Bone marrow (tissue), 2 donors: ENCODE measurements at places on chromosomes 4 and X.

- no peak for DNase-seq
Measured at GRCh38 chr4:138494931-138495330, 252.8 kb upstream of the SLC7A11 start.

GRCh38 chr4:149466446-149466845 lies 349.2 kb downstream of the IQCM start:
- DNase-seq: no peak

DNA sequence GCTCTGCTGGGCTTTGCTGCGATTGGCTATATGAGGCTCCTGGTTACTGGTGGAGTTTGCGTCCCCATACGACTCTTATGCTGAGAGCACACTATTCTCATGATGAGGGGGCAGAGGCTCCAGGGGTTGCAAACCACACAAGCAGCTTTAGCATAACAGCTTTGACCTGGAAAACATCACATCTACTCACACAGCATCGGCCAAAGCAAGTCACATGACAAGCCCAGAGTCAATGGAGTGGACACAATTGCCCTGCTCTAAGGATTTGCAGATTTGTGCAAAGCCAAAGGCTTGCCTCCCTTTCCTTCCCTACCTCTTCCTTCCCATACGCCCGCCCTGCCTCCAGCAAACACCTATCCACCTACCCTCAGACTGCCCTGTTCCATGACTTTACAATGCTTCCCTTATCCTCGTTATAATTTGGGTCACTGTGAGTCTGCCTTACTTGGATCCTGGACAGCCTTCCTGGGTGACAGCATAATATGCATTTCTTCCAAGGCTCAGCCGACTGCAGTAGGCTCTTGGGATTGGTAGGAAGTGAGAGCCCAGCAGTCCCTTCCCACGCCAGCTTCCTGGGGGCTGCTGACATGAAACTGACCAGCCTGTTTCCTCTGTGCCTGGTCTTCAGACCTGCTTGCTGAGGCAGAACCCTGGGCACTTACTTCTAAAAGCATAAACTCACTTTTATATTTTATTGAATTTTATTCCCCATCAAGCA lies 208.2 kb upstream of the PSAPL1 start:
- DNase-seq: no peak

DNA sequence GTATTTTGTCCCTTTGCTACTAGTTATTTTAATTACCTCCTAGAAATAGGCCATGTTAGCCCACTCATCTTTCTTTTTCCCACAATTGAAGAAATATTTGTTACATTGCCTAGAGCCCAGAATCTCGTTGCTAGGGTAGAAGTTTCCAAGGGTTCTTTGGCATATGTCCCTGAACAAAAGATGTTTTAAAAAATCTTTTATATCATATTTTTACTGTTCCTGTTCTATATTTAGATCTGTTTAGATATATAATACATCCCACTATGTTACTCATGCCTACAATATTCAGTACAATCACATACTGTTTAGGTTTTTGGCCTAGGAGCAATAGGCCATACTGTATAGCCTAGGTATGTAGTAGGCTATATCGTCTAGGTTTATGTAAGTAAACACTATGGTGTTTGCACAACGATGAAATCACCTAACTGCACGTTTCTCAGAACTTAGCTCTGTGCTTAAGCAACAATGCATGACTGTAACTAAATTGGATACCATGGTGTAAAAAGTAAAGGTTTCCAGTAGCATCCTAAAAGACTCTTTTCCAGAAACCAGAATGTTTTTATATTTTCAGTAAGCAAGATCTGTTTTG lies 236.0 kb upstream of the SLIT2 start:
- no peak for DNase-seq

GRCh38 chrX:108165383-108166111 lies 74.0 kb downstream of the ATG4A start:
- no peak for DNase-seq

- no peak for DNase-seq
Measured at GRCh38 chrX:107440187-107440586, 9.3 kb upstream of the FRMPD3 start.

- DNase-seq: no peak
Measured at GRCh38 chrX:10327651-10328050, 170.9 kb downstream of the CLCN4 start.

DNA sequence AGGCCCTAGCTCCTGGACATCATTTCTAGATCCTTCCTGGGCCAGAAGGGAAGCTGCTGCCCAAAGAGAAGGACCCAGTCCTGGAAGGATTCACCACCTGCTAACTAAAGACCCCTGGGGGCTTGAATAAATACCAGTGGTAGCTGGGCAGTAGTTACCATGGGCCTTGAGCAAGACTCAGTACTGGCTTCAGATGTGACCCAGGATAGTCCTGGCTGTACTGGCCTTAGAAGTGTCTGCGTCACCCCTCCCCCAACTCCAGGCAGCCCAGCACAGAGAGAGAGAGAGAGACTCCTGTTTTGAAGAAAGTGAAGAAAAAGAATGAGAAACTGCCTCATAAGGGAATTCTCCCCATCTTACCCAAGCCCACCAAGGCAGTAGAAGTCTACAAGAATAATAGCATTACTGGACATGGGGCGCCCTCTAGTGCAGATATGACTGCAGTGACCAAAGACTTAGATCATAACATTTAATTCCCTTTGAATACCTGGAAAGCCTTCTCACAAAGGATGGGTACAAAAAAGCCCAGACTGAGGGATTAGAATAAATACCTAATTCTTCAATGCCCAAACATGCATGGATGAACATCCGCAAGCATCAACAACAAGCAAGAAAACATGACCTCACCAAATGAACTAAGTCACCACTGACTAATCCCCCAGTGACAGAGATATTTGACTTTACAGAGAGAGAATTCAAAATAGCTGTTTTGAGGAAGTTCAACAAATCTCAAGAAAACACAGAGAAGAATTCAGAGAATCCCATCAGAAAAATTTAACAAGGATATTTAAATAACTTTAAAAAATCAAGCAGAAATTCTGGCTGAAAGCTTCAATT lies 171.8 kb downstream of the HNRNPD start:
- no peak for DNase-seq

- DNase-seq: no peak
Measured at GRCh38 chrX:139931646-139932072, 1.2 kb downstream of the ATP11C start.

- no peak for DNase-seq
Measured at GRCh38 chr4:30717208-30718020, 2.8 kb upstream of the PCDH7 start.

DNA sequence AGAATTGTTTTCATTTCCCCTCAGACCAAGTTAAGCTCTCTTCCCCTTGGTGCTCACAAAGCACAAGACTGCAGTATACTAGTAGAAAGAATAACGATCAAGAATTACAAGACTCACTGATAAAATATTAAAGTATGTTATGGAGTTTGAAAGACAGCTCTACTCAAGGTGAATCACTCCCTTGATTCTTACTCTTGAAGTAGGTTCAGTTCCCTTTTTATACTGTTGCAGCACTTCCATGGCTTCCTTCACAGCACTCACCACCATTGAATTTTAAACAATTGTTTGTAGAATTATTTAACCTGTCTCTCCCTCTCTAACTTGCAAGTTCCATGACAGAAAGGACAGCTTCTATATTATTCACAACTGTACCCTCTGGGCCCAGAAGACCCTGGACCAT lies 42.2 kb downstream of the CASK start:
- DNase-seq: peak; percentile 18

DNA sequence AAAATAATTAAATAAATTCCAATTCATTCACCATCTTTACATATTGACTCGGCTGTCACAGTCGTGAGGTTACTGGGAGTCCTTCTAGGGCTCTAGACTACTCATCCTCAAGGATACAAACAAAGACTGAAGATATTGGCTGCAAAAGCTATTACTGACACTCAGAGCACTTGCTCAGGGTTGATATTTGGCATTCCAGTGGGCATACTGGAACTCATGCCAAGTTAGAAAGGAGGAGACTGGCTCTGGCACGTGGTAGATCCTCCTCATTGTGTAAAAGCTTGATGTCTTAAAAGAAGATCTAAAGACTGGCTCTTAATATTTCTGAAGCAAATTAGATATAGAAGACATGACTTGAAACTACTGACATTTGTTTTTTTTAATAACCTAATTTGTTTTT lies 172.7 kb downstream of the GPM6A start:
- DNase-seq: no peak

DNA sequence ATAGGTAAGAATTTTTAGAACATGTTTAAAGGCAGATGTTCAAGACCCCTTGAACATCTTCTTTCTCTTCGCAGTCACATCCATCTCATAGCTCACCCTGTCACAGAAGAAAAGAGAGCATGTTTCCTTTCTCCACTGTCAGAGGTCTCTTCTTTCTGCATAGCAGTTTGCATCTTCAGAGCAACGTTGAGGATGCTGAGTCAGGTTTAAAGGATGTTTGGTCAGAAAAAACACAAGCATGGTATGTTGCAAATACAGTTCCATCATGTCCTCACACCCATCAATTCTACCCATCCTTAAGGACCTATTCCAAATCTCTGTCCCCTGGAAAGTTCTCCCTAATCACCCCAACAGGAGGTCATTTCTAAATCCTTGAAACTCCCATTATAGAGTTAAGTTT lies 84.8 kb downstream of the STOX2 start:
- DNase-seq: no peak

DNA sequence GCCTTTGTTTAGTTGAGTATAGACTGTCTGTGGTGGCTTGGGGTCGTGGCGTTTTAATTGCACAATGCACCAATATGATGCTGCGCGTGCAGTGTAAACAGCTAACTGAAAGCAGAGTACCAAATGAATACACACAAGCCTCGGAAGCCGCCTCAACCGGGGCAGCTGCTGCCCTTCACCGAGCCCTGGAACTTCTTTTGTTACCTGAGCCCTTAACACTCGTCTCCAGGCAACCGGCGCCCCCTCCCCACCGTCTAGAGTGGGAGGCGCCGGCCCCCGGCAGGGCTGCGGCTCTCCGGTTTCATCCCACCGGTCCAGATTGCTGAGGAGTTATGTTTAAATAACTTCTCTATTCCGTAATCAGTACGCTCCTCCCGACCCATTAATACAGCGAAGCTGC lies 173.2 kb upstream of the TBL1X start:
- DNase-seq: no peak

GRCh38 chr4:24497221-24497620 lies 87.1 kb downstream of the DHX15 start:
- DNase-seq: no peak

DNA sequence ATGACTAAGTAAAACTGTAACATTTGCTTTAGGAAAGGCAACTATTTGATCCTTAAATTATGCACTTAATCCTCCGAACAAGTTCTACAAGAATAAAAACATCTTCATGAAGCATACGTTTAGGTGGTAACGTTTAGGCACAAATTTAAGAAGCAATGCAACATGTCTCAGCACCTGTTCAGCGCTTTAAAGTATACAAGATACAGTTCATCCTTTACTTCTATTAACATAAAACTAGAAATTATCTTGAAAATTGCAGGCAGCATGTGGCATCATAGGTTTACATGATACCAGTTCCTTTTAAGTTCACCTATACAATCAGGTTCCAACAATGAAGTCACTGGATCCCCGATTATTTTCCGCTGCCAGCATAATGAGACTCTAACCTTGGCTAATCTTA lies 1.5 kb downstream of the PLA2G12A start:
- DNase-seq: no peak

GRCh38 chrX:47649781-47650163 lies 591 bp downstream of the ELK1 start:
- DNase-seq: no peak

DNA sequence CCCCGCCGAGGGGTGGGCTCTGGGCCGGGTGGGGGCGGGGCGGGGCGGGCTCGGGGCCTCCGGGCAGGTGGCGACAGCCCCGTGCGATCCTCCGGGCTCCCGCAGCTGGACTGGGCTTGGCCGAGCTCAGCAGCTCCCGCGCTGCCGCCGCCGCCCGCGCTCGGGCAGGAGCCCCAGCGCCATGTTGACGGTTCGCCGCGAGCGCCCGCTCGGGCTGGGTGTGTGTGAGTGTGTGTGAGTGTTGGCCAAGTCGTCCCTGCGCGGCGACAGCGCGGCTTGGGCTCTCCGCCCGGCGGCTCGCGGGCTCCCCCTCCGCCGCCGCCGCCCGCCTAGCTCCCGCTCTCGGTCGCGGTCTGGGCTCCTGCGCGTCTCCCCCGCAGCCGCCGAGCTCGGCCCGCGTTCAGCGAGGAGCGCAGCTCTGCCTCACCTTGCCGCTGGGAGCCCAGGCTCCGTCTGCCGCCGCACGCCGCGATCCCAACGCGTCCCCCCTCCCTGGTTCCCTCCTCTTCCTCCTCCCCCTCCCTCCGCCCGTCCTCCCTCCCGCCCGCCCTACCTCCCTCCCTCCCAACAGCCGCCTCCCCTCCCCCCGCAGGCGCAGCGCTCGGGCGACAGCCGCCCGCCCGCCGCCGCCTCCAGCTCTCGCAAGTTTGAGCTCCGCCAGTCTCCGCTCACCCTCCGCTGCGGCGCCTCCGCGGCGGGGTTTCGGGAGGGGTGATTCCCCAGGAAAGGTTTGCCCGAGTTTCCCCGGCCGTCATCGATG lies at the start of gene BCOR:
BCOR (minus strand) TSS at position 455 of the 760 bp plus-strand sequence. CDS start 20,029 bp downstream, outside the sequence.
- peak; percentile 31 for DNase-seq

DNA sequence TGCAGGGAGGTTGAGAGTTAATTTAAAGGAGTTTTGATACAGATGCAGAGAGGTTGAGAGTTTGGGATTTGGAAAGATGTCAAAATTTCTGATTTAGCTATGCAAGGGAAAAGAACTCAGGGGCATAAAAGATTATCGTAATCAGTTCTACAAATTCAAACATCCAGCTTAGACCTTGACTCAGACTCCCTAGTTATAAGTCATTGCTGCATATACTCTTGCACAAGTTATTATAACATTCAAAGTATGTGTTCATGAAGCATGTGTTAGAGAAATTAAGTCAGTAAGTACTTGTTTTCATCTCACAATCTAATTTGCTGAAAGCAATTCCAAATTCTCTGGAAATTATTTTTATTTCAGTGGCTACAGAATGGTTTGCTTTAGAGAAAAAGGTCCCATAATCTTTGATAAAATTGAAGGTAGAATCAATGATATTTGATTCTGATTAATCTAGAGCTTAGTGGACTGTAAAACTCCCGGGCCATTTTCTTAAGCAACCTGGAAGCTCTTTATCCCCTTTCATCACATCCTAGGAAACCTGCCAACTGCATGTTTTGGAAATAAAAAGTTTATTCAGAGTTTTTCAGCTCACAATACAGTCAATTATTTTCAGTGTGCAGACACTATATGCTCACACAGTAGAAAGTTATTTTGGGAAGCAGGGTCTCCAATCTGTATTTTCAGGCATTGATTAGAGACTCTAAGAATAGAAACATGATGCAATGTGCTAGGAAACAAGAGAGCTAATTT lies 132.9 kb upstream of the SPANXC start:
- DNase-seq: no peak

- no peak for DNase-seq
Measured at GRCh38 chr4:4709736-4710135, 149.7 kb upstream of the MSX1 start.

DNA sequence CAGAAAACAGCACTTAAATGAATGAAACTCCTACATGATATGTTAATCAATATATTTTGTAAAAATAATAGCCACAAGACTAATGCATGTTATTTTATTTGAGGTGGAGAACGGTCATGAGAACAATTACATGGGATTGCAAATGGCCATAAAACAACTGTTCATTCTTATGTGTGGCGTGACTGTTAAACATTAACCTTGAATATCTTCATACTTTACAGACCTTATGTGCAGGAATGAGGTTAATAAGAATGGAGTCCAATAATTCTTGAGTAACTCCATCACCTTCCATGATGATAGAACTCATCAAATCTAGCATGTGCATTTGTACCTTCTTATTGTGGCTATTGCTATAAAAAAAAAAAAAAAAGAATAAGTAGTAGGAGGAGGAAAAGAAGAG lies 55.3 kb downstream of the PDS5A start:
- DNase-seq: no peak
